Choroid plexus epithelial cell (primary cell): ENCODE measurements at places on chromosomes 11 and 22.
A peak's percentile ranks its signal among the peaks of the same experiment; 100 is the strongest.

- no peak for DNase-seq
These were observed 40.7 kb downstream of the DCUN1D5 start for GRCh38 chr11:103051151-103051801.

- DNase-seq, result no peak
These were observed 58.5 kb upstream of the ANO1 start for GRCh38 chr11:70019576-70020011.

GRCh38 chr11:62928011-62928410 lies 6.8 kb upstream of the CHRM1 start:
- no peak for DNase-seq

DNA sequence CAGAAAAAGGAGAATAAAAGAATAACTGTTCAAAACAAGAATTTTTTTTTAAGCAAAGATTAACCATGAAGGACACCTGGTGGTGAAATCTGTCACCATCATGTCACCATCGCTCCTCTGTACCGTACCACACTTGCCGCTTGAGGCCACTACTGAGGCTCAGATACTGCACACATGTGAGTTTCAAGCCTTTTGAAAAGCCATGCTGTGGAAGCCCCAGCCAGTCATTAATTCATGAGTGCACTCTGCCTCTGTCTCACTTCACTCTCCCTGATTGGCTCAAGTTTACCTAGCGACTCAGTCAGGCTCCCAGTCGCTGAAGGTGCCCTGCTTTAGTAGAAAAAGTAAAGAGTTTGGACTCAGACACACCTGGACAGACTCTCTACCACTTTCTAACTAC lies 6.6 kb upstream of the MS4A12 start:
- DNase-seq, result no peak

- no peak for DNase-seq
These were observed 89.8 kb upstream of the LIN7C start for GRCh38 chr11:27596388-27596787.

DNA sequence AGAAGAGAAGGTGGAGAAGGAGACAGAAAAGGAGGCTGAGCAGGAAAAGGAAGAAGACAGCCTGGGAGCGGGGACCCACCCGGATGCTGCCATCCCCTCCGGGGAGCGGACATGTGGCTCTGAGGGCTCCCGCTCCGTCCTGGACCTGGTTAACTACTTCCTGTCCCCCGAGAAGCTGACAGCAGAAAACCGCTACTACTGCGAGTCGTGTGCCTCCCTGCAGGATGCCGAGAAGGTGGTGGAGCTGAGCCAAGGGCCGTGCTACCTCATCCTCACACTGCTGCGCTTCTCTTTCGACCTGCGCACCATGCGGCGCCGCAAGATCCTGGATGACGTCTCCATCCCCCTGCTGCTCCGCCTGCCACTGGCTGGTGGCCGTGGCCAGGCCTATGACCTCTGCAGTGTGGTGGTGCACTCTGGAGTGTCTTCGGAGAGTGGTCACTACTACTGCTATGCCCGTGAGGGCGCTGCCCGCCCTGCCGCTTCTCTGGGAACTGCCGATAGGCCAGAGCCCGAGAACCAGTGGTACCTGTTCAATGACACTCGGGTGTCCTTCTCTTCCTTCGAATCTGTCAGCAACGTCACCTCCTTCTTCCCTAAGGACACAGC lies 21.4 kb downstream of the USP35 start:
- no peak for DNase-seq

- DNase-seq, result no peak
These were observed 75.7 kb upstream of the CSNK2A3 start for GRCh38 chr11:11428714-11429113.

DNA sequence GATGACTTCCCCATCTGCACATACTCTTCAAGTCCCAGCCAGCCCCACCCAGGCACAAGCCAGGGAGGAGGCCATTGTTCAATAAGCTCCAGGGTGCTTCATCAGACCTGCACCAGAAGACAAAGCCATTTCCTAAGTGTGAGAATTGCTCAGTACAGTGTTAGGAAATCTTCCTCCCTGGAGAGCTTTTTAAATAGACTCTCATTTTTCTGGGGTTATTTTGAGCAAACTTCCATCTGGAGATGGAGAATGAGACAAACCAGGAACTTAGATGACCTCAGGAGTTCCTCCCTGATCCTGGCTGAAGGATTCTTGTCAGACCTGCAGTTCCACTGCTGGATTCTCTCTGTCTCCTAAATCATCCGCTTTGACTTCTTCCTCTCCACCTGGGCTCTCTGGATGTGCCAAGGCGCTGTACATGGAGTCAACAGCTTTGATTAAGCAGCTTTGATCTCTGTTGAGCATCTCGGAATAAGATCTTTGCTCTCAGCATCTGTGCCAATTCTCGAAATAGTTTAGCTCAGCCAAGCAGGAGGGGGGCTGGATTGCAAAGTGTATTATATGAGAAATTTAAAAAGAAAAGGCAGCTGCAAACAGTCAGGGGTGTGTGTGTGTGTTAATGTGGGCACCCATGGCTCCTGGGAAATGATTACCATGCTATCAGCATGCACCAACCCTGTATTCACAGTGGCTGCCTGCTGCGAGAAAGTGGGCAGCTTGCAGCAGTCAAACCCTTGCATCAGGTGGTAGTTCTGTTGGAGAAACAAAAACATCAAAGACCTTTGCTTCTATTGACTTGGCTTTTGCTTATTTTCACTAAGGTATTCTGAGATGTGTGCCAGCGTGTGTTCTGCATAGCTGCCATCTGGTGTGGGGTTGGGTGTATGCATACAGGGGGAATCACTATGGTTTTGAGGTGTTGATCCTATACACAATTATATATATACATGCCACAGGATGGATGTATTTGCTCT lies 70.2 kb upstream of the NAV2 start:
- peak; percentile 42 for DNase-seq

GRCh38 chr11:19020831-19021230 lies 39.7 kb downstream of the MRGPRX2 start:
- DNase-seq, result no peak

DNA sequence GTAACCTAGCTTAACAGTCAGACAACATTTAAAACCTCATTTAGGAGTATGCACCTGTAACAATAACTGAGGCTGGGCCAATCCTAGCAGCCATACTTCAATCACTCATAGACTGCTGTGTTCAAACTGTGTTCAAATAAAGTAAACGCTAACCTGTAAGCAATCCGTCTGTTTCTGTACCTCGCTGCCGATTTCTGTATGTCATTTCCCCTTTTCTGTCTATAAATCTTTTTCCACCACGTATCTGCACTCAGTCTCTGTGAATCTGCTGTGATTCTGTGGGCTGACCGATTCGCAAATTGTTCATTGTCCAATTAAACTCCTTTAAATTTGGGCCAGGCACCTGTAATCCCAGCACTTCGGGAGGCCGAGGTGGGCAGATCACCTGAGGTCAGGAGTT lies 12.3 kb downstream of the APOBEC3H start:
- no peak for DNase-seq

DNA sequence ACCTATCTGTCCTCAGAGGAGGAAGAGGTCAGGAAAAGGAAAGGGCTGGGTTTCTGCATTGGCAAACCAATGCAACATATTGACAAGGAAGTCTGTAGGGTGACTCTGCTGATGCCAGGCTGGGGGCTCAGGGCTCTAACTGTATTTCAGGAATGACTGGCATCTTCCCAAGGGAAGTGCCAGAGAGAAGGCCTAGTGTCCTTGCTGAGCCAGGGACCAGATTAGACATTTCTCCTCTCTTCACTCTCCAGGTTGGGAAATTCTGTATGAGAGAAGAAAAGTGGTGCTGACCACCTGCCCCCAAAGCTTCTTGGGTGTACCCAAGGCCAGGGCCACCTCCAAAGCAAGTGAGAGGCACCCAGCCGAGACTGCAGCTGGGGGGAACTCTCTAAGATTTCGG lies 27.2 kb downstream of the GRIK4 start:
- DNase-seq, result no peak

DNA sequence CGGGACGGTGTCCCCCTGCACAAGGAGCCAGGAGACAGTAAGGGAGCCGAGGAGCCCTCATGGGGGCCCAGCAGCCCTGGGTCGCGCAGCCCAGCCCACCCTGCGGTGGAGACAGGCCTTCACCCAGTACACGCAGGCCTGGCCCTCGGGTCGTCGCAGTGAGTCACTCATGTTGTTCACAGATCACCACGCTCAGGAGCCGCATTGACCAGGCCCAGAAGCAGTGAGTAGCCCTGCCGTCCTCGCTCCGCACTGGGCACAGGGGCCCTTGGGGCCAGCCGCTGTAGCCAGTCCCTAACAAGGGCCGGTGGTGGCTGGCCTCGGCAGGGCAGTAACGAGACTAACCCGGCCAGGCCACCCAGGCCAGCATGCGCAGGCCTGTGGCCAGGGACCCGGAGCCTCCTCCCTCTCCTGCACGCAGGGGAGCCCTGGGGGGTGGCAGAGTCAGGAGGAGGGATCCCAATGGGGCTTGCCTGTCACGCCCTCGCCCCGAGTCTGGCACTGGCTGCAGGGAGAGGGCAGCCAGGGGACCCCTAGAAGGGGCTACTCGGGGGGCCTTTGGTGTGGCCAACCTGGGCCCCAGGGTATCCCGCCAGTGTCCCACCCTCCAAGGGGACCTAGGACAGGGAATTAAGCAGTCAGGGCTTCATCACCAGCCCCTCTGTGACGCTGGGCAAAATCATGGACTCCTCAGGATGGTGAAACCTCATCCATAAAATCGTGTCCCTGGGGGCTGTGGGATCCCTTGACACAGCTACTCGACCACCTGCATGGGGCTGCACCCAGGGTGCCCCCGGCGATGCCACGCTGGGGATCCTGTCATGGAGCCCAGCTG lies 10.1 kb upstream of the MRPL23 start:
- DNase-seq, result no peak

DNA sequence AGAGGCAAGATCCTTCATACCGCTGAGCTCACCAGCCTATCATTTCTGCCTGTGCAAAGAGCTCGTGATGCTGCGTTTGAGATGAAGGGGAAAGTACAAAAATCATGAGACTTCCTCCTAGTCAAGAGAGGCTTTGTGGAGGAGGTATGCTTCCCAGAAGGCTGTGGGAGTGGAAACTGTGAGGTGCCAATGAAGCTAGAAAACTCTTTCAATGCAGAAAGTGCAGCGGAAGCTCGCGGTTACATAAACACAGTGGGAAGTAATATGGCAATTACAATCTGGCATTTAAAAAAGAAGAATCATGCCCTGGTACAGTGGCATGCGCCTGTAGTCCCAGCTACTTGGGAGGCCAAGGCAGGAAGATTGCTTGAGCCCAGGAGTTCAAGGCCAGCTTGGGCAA lies 134.8 kb downstream of the EHF start:
- no peak for DNase-seq

GRCh38 chr11:28223994-28224393 lies 115.8 kb downstream of the METTL15 start:
- no peak for DNase-seq

DNA sequence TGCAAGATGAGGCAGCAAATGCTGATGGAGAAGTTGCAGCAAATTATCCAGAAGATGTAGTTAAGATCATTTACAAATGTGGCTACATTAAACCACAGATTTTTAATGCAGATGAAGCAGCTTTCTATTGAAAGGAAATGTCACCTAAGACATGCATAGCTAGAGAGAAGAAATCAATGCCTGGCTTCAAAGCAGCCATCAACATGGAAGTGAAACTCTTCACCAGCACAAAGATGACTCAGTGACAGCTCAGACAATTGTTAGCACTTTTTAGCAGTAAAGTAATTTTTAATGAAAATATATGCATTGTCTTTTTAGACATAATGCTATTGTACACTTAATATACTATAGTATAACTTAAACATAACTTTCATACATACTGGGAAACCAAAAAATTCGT lies 71.4 kb downstream of the FANCF start:
- DNase-seq, result no peak

DNA sequence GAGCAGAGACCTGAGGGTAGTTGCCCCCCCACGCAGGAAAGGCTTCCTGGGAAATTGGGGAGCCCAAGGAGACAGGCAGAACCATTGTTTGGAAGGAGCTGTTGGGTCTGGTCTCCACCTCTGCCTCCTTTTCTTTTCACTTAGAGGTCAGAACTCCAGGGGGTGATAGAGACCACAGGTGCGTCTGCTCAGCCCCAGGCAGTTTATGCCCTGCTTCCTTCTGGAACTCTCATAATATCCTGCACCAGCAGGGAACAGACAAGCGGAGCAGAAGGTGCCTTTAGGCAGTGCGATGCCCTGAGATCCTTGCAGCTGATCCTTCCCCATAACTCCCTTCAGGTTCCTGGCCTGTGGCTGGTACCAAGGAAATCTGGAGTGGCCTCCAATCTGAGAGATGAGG lies 120.2 kb downstream of the NECTIN1 start:
- DNase-seq, result no peak

GRCh38 chr11:95566211-95566610 lies 223.4 kb downstream of the FAM76B start:
- DNase-seq, result no peak

DNA sequence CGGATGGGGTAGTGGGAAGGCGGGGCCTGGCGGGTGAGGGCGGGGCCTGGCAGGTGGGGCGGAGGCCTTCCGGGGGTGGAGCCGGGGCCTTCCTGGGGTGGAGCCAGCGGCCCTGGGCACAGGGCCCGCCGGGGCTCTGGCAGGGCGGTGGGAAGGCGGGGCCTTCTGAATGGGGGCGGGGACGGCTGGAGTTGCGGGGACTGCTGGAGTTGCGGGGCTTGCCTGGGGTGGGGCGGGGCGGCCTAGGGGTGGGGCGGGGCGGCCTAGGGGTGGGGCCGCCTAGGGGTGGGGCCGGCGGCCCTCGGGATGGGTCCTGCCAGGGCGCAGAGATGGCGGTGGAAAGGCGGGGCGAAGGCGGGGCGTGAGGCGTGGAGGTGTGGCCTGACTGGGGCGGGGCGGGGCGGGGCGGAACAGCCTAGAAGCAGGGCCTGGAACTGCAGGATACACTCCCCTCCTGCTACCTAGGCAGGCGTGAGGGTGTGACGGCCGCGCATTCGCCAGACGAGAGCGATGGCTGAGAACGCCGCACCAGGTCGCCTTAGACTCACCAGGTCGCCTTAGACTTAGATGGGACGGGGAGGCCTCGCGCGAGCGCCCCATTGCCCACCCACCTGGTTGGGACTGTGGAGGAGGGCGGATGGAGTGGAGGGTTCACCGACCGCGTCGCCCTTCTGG lies 19.3 kb downstream of the RRP7A start:
- DNase-seq, result peak; percentile 73
